ENCODE measurements at places on chromosomes 16 and 17. TPM values are rescaled to one million over a fixed set of nuclear protein-coding genes. Genes with fewer than 3 reads are reported as not detected.

GRCh38 chr17:6547336-6547735 is 9.0 kb downstream of the PITPNM3 start:
- no peaks in the 10 kb centered on the region for H3K36me3 ChIP-seq
- no peak for DNase-seq
- H3K4me1 ChIP-seq, result peaks cover 13% of the 10 kb centered on the region
- no peak overlapping the region for H3K4me3 ChIP-seq
- no peak overlapping the region for H3K27ac ChIP-seq
- no peaks in the 10 kb centered on the region for H3K27me3 ChIP-seq

DNA sequence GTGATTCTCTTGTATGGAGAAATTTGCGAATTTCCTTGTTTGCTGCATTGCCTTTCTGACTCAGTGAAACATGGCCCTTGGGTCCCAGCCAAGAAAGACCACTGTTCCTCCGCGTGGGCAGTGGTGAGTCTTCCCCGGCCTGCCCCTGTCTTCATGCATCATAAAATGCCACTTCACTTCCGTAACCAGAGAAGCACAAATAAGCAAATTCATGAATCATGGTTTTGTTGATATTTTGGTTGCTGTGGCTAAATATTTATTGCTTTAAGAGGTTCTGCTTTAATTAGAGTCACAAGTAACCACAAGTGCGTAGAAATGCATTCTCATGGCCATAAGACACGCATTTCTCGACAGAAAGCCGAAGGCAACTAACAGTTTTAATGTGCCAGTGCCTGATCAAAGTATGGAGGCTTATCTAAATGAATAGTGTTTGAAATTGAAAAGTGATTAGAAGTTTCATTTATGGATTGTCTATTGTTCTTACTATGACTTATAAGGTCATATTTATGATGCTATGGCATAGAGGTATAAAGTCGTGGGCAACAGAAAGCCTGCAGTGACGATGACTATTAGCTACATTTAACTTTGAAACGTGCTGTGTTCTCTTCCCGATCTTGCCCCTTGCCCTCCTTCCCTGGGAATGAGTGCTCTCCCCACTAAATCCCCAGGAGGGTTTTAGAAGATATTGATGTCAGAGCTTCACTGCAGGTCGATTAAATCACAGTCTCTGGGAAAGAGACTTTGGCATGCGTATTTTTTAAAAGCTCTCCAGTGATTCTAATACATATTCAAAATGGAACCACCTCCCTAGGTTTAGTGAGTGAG is 76.0 kb downstream of the WIPI1 start:
- no peak overlapping the region for H3K4me3 ChIP-seq
- no peak overlapping the region for H3K27ac ChIP-seq
- no peak for DNase-seq
- no peaks in the 10 kb centered on the region for H3K27me3 ChIP-seq
- H3K4me1 ChIP-seq, result peaks cover 26% of the 10 kb centered on the region

GRCh38 chr16:82761236-82761635 is 134.5 kb downstream of the CDH13 start:
- no peak for DNase-seq
- peaks cover 12% of the 10 kb centered on the region for H3K27me3 ChIP-seq
- H3K4me1 ChIP-seq, result peaks cover 4% of the 10 kb centered on the region
- H3K27ac ChIP-seq, result no peak overlapping the region
- H3K4me3 ChIP-seq, result no peak overlapping the region
- H3K36me3 ChIP-seq, result no peaks in the 10 kb centered on the region

- H3K36me3 ChIP-seq, result peaks cover 2% of the 10 kb centered on the region
- DNase-seq, result no peak
- no peak overlapping the region for H3K27ac ChIP-seq
- no peak overlapping the region for H3K4me3 ChIP-seq
These were observed 1.6 kb upstream of the LDAF1 start for GRCh38 chr16:21156767-21157467.

GRCh38 chr17:5291683-5292350 is 9.7 kb downstream of the RABEP1 start:
- H3K36me3 ChIP-seq, result peaks cover 13% of the 10 kb centered on the region
- H3K4me1 ChIP-seq, result peaks cover 18% of the 10 kb centered on the region
- H3K27me3 ChIP-seq, result no peaks in the 10 kb centered on the region
- H3K4me3 ChIP-seq, result no peak overlapping the region

- H3K4me1 ChIP-seq, result no peaks in the 10 kb centered on the region
- DNase-seq, result no peak
- no peak overlapping the region for H3K4me3 ChIP-seq
- H3K27ac ChIP-seq, result no peak overlapping the region
These were observed 99.5 kb upstream of the DNAH17 start for GRCh38 chr17:78676412-78677302.

DNA sequence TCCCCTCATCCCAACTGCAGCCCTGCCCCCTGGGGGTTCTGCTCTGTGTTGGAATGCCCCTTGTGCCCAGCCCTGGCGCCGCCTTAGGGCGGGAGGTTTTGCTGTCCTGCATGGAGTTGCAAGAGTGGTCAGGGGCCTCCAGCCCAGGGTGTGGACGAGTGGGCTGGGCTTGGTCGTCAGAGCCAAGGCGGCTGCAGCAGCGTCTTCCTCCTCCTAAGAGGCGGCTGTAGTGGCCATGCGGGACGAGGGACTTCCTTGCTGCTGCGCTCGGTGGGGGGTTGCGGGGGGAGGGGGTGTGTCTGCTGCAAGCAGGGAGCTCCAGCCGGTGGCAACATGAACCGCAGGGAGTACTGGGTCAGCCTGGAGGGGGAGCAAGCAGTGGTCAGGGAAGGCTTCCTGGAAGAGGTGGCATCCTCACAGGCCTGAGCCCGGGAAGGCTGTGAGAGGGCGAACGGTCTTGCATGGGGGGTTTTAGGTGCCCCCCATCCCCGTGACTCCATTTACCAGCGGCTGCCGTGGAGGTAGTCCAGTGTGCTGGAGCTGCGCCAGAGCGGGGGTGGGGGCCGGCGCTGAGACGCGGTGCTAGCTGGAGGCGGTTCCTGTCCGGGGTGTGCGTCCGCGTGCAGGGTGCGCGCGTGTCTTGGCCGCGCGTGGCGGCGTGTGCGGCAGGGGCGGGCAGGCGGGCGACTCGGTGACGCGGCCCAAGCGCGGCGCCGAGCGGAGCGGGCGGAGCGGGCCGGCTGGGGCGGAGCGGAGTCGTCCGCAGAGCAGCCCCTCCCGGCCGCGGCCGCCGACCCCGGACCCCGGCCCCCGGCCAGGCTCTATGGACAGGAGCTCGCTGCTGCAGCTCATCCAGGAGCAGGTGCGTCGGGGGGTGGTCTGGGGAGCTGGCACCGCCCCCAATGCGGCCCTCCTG is at the start of gene RHBDL1:
Gene RHBDL1, plus strand, starts transcription at position 704 of the 916 bp plus-strand sequence. Its CDS starts 120 bp downstream, at position 824.
- no peak within 1 kb of the TSS for H3K4me3 ChIP-seq
- H3K27me3 ChIP-seq, result peaks cover 3% of the 10 kb centered on the region
- no peak for DNase-seq
- peaks cover 5% of the 10 kb centered on the region for H3K36me3 ChIP-seq

DNA sequence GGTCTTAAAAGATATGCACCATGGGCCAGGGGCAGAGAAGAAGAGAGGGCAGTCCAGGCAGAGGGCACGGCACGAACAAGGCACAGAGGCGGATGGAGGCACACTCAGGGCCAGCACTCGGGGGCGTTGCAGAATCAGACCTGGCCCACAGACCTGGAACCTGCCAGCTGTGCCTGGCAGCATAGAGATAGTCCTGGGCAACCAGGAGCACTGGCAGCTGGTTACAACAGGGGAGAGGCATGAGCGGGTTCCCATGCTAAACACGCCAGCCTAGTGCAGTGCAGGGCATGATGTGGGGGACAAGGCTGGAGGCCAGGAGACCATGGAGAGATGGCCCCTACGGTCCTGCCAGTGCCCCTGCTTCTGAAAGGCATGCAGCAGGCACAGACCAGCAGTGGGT is 56.9 kb upstream of the RBFOX3 start:
- no peak overlapping the region for H3K27ac ChIP-seq
- H3K4me3 ChIP-seq, result no peak overlapping the region
- no peak for DNase-seq

GRCh38 chr17:29575511-29576213 is 7.2 kb downstream of the TP53I13 start:
- H3K4me3 ChIP-seq, result no peak overlapping the region
- no peaks in the 10 kb centered on the region for H3K27me3 ChIP-seq
- peaks cover 27% of the 10 kb centered on the region for H3K36me3 ChIP-seq
- DNase-seq, result no peak

DNA sequence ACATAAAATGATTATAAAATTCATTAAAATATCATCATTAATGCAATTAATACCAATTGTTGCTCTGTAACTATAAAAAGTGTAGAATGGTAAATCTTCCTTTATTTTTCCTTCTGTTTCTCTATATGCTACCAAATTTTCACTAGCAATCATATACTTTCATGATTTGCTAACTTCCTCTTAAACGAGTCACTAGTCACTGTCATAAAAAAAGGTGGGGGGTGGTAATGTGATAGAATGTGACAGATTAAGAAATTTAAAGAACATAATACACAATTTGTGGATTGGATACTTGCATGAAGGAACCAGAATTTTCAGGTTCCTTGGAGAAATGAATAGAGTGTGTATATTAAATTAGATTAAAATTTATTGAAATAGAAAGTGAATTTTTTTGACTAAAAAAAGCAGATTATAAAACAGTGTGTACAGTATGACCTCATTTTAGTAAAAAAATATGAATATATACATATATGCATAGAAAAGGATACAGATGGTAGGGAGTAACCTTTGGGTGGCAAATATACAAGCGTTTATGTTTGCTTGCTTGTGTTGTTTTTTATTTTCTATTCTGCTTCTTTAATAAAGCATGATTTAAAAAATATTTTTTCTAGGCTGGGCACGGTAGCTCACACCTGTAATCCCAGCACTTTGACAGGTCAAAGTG is 56.7 kb upstream of the C17orf78 start:
- no peak for DNase-seq
- H3K27me3 ChIP-seq, result no peaks in the 10 kb centered on the region
- no peak overlapping the region for H3K27ac ChIP-seq
- H3K4me3 ChIP-seq, result no peak overlapping the region

GRCh38 chr17:27207073-27207513 is 86.8 kb upstream of the WSB1 start:
- H3K36me3 ChIP-seq, result no peaks in the 10 kb centered on the region
- peaks cover 8% of the 10 kb centered on the region for H3K27me3 ChIP-seq
- H3K27ac ChIP-seq, result no peak overlapping the region
- no peak for DNase-seq

GRCh38 chr16:75011634-75012307 is 12.9 kb downstream of the ZNRF1 start:
- peaks cover 29% of the 10 kb centered on the region for H3K4me1 ChIP-seq
- no peak overlapping the region for H3K4me3 ChIP-seq
- H3K27me3 ChIP-seq, result no peaks in the 10 kb centered on the region
- no peak for DNase-seq
- peak overlapping the region; percentile 84 for H3K27ac ChIP-seq
- peaks cover 10% of the 10 kb centered on the region for H3K36me3 ChIP-seq

The TP53TG3 gene
- total RNA-seq, result 0.37 TPM

The ASPA gene
- not detected for total RNA-seq

The CCL15 gene
- total RNA-seq, result not detected

The MEFV gene
- not detected for total RNA-seq

The NXPH3 gene
- total RNA-seq, result not detected

The TPSB2 gene
- total RNA-seq, result not detected

The TMEM204 gene
- 73.5 TPM for total RNA-seq

The TNFRSF13B gene
- total RNA-seq, result not detected

The LITAFD gene
- not detected for total RNA-seq
